Stromal cell of bone marrow (primary cell): ENCODE measurements at places on chromosomes 4 and X.

GRCh38 chr4:108484187-108484586 is 136.2 kb upstream of the RPL34 start:
- no peak for DNase-seq

DNA sequence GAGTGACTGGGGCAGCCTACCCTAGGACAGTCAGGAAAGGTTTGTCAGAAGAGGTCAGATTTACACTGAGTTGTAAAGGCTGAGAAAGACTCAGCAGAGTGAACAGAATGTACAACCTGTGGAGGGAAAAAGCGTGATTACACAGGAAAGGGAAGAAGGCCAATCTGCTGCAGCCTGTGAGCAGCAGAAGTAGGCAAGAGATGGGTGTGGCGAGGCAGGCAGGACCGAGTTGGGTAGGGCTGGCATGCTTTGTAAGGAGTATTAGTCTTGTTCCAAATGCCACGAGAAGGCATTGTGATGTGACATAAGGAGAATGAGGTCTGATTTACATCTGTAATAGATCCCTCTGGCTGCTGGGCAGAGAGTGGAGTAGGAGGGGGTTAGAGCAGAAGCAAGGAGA is 12.6 kb downstream of the SGMS2 start:
- no peak for DNase-seq

DNA sequence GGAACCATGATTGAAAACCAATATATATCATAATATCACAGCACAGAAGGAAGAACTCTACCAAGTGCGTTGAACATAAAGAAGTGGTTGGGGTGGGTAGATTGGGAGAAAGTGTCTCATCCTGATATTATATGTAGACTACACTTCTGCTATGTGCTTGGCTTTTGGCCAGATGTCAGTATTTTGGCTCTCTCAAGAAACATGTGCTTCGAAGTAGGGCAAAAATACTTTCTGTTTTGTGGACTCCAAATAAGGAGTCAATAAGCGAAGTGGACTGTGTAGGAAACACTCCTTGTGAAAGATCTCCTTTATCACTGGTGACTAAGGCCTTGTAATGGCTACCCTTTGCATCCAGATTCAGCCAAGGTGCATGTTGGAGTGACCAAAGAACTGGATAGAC is 7.8 kb upstream of the HPSE start:
- no peak for DNase-seq

- DNase-seq: peak; percentile 29
These were observed 28.1 kb upstream of the HPSE start for GRCh38 chr4:83362492-83363329.

- DNase-seq: no peak
These were observed 49.8 kb downstream of the DLG3 start for GRCh38 chrX:70494441-70494840.

- peak; percentile 10 for DNase-seq
These were observed 485 bp downstream of the AADAT start for GRCh38 chr4:170089274-170089667.

- no peak for DNase-seq
These were observed 42.3 kb downstream of the RFC1 start for GRCh38 chr4:39323821-39324220.

- DNase-seq: no peak
These were observed 10.2 kb downstream of the TLR3 start for GRCh38 chr4:186078981-186079638.

DNA sequence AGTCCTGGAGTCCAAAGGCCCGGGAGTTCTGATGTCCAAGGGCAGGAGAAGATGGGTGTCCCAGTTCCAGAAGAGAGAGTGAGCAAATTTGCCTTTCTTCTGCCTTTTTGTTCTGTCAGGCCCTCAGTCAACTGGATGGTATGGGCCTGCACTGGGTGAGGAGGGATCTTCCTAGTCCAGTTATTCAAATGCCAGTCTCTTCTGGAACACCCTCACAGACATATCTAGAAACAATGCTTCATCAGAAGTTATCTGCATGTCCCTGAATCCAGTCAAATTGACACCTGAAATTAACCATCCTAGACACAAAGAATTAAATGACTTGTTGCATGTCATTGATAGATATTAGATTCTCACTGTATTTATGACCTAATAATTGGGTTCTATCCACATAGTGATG is 48.5 kb upstream of the TSPAN5 start:
- no peak for DNase-seq

DNA sequence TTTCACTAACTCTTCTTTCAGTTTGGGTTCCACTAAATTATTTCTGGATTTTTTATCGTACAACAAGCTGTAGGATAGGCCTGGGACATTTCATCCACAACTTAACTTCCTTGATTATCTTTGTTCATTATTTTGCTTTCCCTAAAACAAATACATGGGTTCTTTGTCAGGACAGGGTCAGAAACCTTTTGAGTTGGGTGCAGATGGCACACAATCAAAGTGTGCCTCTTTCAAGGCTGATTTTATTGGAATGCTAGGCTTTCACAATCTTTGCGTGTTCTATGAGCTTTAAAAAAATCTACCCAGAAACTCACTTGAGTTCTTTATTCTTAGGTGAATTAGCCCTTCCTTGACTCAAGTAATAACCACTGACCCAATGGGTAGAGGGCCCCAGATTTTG is 348.4 kb downstream of the FAM47B start:
- no peak for DNase-seq

- peak; percentile 58 for DNase-seq
These were observed 113.5 kb downstream of the PRKX start for GRCh38 chrX:3599802-3600430.

GRCh38 chr4:136650541-136651277 is 881.6 kb downstream of the PCDH18 start:
- no peak for DNase-seq

- DNase-seq: no peak
These were observed 19.4 kb downstream of the TAPT1 start for GRCh38 chr4:16206848-16207247.

GRCh38 chrX:119516157-119516702 is 48.0 kb downstream of the SLC25A5 start:
- peak; percentile 28 for DNase-seq

DNA sequence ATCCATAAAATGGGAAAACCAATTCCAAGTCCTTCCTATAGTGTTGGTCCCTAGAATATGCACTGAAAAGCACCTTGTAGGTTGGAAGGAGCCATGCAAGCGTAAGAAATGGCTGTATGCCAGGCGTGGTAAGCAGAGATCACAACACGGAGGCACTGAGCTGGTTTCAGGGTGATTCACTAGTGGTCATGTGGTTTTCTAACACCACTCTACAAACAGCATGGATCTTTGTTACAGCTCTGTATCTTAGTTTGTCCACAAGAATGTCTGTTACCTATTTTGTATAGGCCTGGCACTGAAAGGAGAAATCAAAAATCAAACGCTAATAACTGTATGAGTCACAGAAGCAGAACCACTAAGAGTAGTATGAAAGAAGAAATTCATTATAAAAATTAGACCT is 71.9 kb downstream of the MAGEB17 start:
- peak; percentile 38 for DNase-seq

- no peak for DNase-seq
These were observed 25.2 kb downstream of the MANBA start for GRCh38 chr4:102735582-102735981.

DNA sequence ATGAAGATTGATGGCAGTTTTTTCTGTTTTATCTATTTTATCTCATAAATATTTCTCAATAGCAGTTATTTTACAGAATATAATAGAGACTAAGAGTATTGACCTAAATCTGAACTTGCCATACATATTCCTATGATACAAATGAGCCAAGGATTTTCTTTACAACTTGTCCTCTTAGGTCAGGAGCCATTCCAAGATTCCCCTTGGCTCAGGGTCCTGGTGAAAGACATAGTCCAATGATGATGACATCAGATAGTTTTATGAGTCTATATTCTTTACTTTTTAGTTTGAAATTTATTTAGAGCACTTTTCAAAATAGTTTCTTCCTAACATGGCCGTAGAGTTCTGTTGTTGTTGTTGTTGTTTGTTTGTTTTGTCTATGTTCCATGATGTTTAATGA is 869.1 kb upstream of the GRID2 start:
- no peak for DNase-seq

DNA sequence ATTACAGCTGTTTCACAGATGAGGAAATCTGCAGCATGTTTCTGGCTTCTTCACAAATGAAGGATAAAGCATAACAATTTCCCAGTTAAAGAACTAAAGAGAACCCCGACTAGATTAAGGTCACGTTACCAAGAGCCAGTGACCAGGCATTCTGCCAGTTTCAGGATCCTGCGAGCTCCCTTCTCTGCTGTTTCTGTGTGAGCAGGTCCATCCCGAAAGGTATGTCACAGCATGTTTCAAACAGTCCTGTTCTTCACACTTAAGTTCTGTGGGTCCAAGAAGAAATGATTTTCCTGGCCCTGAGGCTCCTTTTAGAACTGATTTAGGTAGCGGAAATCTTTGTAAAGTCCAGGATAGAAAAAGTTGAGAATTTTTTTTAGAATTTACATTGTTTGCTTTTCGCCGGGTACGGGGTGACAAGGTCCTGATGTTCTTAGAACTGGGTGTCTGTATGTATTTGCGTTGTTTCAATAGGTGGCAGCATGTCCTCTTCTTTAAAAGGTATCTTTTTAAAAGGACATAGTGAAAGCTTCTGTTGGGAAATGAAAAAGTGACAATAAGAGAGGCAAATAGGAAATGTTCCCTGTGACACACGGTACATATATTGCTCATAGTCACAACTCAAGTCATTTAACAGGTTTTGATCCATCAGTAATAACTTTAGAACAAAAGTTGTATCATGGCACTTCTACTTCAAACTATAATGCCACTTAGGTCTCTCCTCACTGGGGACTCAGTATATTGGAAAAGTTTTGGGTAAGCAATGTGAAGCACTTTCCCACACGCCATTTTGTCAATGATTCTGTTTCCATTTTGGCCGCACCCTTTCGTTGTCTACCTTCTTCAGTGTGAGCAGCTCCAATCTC is 18.4 kb downstream of the IL21 start:
- DNase-seq: no peak

GRCh38 chrX:112513154-112513553 is 166.6 kb downstream of the LHFPL1 start:
- no peak for DNase-seq

DNA sequence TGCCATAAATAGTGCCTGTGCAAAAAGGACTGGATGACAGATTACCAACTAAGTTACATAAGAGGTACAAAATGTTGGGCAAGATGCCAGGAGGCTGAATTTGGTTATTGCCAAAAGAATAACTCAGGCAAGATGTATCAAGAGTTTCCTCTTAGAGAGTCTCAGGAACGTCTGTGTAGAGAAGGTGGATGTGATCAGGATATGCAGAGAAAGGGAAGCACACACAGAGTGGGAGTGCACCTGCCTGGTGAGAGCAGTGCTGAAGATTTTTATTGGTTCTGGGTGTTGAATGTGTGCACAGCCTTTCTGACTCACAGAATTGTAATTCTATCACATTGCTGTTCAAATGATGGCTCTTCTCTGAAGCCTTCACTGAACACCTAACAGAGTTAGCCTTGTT is 156.8 kb upstream of the HS3ST1 start:
- no peak for DNase-seq

GRCh38 chr4:37998226-37998625 is 38.0 kb downstream of the PTTG2 start:
- no peak for DNase-seq

- no peak for DNase-seq
These were observed 23.2 kb upstream of the GPM6B start for GRCh38 chrX:13840121-13840520.

DNA sequence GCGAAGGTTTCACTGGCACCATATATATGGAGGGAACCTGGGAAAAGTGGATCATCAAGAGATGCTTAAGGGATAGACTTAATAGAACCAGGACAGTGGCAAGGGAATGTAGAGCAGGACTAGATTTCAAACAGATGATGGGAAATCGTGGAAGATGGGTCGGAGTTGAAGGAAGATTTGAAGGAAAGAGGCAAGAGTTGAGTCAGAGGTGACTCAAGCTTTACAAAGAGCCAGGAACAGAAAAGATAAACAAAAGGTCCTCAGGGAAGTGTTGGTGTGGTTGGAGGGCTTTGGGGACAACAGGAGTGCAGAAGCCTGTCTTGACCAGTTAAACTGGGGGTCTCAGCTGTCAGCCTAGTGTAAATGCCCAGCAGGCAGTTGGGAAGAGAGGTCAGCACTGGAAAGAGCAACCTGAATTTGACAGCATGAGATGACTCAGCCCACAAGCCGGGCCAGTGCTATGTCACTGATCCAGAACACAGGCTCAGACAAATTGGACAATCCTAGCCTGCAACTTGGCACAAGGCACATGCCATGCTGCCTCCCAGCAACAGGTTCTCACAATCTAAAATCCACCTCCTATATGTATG is 230.5 kb downstream of the IDS start:
- DNase-seq: peak; percentile 31

- DNase-seq: no peak
These were observed 14.8 kb downstream of the DOK7 start for GRCh38 chr4:3477750-3478430.

DNA sequence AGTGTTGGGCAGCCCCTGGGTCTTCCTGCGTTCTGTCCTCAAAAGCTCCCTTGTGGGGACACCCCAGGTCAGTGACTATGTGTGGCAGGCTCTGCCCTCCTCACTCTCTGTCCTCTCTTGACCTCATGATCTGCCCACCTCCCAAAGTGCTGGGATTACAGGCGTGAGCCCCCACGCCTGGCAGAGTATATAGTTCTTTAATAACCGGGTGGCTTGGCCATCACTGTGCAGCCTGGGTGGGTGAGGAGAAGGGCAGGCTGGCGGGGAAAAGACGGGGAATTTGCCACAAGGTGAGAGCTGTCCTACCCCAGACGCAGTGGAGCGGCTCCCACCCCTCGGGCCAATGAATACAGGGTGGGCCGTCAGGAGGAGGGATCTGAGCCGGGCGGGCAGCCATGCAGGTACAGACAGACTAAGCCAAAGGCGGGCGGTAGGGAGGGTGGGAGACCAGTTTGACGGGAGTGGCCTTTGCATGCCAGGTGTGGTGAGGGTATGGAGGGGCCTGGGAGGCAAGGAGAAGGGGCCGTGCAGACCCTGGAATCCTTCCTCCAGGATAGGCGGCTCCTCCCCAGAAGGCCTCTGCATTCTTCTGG is 2.5 kb downstream of the SH3BP2 start:
- DNase-seq: no peak

DNA sequence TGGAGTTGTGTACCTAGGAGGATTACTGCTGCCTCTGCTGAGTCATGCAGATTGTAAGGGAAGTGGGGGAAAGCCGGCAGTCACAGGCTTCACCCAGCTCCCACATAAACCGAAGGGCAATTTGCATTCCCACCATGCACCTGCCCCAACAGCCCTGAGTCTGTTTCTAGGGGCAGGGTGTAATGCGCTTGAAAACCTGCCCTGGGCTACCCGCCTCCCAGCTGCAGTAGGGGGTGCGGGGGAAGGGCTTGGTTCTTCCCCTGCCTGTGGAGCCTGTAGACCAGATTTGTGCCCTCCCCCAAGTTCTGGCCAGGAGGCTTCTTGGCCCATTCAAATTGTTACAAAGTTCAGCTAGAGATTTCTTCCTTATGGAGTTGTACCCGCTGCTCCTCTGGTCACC is 269.2 kb upstream of the DDX53 start:
- no peak for DNase-seq

DNA sequence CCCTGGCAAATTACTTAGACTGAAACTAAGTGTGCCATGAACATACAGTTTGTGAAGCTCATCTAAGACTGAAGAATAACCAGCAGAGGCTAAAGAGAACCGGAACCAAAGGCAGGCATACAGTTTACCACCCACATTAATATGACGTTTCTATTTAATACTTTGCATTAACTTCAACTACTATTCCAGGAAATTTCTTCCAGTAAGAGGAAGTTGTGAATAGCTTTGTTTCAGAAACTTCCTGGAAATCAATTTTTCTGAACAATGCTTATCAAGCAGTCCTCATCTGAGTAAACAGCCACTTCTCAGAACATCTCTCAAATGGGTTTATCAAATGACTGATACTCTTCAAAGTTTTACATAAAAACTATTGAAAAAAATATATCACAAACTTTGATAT is 252.7 kb downstream of the OPHN1 start:
- no peak for DNase-seq
